ENCODE measurements at places on chromosomes 6 and 20.

DNA sequence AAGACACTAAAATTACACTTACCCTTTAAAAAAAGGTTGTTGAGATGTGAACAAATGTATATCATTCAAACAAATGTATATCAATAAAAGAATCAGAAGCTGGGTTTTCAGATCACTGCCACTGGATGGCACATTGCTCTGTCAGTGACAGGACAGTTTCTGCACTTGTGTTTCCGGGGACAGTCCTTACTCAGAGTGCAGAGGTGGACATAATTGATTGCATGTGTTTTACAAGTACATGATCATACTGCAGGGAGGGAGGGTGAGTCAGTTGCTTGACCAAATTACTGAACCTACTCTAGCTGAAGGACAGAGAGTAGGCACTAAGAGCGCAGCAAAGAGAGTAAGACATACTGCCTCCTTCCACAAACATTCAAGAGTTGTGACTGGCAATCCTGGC is 302.3 kb downstream of the TENT5A start:
- peak; percentile 19 for DNase-seq

DNA sequence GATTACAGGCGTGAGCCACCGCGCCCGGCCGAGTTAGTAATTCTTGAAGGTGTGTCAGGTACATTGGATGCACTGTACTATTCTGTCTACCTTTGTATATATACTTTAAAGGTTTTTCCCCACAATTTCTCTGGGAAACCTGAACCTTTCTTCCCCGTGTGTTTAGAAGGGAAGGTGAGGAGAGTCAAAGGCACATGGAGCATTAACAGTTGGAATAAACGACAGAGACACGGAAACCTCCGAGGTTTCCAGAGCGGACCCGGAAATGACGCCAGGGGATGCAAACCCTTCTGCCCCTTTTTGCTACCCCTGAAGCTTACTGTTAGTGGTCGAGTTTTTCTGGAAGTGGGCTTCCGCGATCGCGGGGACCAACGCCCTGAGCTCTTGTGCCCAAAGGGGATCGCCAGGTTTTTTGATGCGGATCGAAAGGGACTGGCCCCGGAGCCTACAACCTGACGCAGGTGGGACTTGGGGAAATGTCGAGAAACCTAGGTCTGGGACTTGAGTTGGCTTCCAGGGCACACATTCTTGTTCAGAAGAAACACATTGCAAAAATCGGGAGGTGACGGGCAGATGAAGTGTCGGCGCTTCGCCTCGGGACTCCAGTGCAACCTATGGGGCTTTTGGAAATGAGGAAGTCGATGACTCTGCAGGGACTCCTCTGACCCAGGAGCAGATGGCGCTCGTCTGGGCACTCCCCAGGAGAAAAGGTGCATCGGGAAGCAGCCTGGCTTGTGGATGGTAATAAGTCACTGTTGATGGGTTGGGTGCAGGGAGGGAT is 218.2 kb downstream of the OR2B2 start:
- DNase-seq = no peak

GRCh38 chr20:45392733-45393132 is 14.6 kb upstream of the TP53TG5 start:
- DNase-seq = no peak

DNA sequence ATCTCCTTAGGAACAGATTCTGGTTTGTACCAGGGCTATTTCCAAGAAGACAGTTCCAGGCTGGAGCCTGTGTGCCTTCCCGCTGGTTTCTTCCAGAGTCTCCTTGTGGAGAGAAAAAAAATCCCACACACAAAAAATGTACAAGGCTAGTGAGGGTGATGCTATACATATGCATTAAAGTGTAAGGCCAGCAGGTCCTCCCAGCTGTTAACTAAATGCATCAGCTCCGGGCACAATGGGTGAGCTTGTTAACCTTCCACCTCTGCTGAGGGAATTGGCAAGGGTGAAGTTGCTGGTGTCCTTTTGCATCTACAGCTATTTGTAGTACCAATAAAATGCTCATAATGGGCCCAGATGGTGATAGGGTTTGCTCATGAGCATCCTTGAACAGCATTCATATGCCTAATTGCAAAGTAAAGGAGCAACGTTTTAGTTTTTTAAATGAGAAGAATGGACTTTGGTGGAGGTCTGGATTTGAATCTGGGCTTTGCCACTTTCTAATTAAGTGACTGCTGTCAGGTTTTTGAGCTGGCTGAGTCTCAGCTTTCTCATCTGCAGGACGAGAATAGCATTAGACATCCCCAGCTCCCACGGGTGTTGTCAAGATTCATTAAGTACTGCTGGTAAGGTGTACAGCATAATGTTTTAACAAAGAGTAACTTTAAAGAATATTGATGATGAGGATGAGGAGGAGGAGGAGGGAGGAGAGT is 361.8 kb downstream of the QKI start:
- no peak for DNase-seq

- DNase-seq = no peak
Measured at GRCh38 chr20:38112261-38112929, 52.7 kb downstream of the TGM2 start.

DNA sequence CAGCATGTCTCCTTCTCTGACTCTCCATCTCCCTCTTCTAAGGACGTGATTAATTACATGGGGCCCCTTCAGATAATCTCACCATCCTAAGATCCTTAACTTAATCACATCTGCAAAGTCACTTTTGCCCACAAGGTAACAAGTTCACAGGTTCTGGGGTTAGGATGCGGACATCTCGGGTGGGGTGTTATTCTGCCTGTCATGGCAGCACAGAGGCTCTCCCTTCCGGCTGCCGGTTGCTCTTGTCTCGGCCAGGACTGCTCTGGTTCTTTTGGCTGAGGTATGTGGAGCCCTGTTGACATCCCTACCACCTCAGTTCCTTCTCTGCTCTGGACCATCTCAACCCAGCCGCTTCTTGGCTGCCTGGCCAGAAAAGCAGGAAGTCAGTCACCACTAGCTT is 4.2 kb upstream of the CST11 start:
- DNase-seq = no peak

GRCh38 chr20:25286917-25287316 is 39.0 kb downstream of the PYGB start:
- DNase-seq = peak; percentile 2

DNA sequence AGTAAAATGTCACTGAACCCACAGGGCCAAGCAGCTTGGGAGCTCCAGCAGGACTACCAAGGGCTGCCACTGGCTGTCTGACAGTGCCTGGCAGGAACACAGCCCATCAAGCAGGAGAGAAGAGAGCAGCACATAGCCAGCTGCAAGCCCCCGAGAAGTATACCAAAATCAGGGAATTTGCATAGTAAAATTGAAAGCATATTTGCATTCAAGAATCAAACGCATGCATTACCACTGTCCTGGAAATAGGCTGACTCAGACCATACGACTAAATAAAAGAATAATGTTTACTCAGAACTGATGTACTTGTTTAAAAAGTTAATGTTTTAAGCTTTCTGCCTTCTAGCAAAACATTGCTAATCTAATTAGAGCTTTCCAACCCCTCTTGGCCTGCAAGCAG is 298.1 kb downstream of the TFAP2B start:
- peak; percentile 21 for DNase-seq

DNA sequence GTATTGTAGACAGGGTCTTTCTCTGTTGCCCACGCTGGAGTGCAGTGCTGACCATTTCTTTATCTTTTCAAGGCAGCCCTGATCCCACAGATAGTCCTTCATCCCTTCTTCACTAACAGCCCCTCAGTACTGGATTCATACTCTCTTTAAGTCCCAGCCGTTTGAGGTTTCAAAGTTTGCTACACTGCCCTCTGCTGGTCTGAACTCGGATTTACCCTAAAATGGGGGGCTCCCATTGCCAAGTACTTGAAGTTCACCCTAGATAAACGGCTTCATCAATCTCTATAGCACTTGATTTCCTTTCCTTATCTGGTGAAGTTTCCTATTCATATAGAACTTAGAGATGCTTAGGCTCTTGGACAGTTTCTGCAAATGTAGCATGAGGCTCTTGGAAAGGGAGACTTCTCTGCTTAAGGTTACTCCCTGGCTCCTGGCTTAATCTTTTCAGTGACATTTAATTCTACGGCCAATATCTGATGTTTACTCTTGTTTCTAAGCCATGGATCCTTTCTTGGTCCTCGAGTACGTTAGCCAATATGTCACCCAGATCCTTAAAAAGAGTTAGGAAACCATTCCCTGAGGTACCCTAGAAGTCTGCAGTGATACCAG is 21.4 kb upstream of the PREP start:
- peak; percentile 52 for DNase-seq

- DNase-seq = no peak
Measured at GRCh38 chr6:53107091-53107490, 41.5 kb downstream of the GCM1 start.

GRCh38 chr6:57256541-57256940 is 34.4 kb upstream of the RAB23 start:
- DNase-seq = no peak

DNA sequence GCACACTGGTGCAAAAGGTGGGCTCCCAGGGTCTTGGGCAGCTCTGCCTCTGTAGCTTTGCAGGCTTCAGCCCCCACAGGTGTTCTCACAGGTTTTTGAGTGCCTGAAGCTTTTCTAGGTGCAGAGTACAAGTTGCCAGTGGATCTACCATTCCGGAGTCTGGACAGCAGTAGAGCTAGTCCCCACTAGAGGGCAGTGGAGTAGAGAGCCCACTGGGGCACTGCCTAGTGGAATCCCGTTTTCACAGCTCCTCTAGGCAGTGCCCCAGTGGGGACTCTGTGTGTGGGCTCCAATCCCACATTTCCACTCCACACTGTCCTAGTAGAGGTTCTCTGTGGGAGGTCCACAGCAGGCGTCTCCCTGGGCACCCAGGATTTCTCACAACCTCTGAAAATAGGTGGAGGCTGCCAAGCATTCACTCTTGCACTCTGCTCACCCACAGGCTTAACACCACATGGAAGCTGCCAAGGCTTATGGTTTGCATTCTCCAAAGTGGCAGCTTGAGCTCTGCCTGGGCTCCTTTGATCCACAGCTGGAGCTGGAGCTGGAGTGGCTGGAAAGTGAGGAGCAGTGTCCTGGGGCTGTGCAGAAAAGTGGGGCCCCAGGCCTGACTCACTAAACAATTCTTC is 86.3 kb upstream of the PROKR2 start:
- DNase-seq = peak; percentile 66

All from BE2C (cell line).